Posterior vena cava (tissue), 2 donors: ENCODE measurements at places on chromosomes 4 and X. TPM values are rescaled to one million over a fixed set of nuclear protein-coding genes. Genes with fewer than 3 reads are reported as not detected.

Gene HAND2
- total RNA-seq = 3.5 TPM

Gene PFKFB1
- total RNA-seq = 0.42 TPM

Gene ERAS
- total RNA-seq = not detected

Gene COL4A5
- total RNA-seq = 31.6 TPM

Gene MYL5
- 12.4 TPM for total RNA-seq

Gene SYTL4
- 10.6 TPM for total RNA-seq

Gene PPP1R2C
- not detected for total RNA-seq

Gene DMRTC1
- not detected for total RNA-seq

Gene MXD4
- 43.7 TPM for total RNA-seq

Gene NUP54
- 32.9 TPM for total RNA-seq

Gene TCEAL2
- total RNA-seq = 10.1 TPM

Gene ANXA3
- 20.0 TPM for total RNA-seq

Gene BMP3
- 0.29 TPM for total RNA-seq

Gene TMEM164
- 12.5 TPM for total RNA-seq

Gene ING2
- total RNA-seq = 9.2 TPM
